Skin of body (tissue), 3 donors: ENCODE measurements at places on chromosomes 5 and 9.

GRCh38 chr9:135840539-135840938 is 66.8 kb downstream of the CAMSAP1 start:
- no peak for DNase-seq

DNA sequence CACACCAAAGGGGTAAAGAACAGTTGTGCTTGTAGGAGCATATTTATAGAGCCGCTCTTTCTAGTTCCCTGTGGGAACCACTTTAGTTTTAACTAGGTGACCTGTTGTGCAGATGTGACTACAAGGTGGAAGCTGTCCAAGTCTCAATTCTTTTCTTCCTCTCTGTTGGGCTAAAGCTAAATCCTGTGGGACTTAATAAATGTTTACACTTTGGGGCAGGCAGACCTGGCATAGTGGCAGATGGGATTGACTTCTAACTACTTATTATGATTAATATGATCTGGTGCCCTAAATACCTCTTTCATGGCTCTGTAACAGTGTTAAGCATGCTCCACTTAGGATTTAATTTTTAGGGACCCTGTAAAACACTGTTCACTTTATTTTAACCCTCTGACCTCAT is 265.3 kb downstream of the KCTD16 start:
- DNase-seq, result no peak

DNA sequence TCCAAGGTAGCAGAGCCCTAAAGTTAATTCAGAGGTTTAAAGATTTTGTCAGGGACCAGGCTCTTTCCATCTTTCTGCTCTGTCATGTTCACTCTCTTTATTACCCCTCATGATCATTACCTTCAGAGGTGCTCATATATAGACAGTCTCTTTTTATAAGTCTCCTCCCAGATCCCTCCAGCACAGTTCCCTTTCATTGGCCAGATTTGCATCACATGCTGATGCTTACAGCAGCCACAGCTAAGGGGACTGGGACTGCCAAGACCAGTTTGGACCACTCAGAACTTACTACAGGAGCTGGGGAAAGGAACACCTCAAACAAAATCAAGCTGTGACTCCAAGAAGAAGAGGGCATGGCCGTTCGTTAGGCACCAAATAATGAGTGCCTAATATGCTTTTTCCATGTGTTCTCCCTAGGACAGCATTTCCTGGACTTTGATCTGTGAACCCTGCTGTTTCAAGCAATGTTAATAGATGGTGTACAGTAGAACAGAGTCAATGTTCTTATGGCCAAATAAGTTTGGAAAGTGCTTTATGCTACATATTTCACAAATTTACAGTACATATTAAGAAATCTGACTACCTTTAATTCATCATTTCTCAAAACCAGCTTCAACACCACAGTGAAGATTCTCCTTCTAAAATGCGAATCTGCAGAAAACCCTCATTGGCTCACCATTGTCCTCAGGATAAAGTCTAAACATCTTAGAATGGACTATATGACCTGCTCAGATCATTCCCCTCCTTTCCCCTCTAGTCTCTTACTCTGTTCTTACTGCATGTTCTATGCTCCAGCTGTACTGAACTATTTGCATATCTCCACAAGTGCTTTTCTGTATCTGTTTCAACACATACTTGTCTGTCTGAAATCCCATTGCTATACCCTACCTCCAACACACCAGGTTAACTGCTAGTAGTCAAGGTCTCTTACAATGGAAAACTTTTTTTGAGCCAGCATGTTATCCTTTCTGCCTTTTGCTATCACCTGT is 3.4 kb downstream of the C5orf58 start:
- no peak for DNase-seq

GRCh38 chr5:17882760-17883488 is 248.7 kb downstream of the TAF11L14 start:
- no peak for DNase-seq

DNA sequence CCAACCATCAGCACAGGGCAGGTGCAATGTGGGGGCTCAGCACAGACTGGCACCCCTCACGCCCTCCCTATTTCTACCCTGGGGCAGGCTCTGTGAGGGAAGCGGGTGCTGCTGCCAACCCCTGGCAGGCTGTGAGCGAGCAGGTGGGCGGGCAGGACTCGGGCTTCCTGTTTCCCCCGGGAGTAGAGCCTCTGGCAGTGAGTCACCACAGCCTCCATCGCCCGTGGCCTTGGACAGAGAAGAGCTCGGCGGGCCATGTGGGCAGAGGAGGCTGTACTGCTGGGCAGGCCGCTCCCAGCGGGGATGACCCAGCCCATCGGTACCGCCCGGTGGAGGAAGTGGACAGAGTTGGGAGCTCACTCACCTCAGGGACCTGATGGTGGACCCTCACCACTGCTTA is 16.6 kb downstream of the KCNT1 start:
- DNase-seq, result no peak

GRCh38 chr9:108967916-108968315 is 33.7 kb downstream of the ABITRAM start:
- DNase-seq, result no peak

DNA sequence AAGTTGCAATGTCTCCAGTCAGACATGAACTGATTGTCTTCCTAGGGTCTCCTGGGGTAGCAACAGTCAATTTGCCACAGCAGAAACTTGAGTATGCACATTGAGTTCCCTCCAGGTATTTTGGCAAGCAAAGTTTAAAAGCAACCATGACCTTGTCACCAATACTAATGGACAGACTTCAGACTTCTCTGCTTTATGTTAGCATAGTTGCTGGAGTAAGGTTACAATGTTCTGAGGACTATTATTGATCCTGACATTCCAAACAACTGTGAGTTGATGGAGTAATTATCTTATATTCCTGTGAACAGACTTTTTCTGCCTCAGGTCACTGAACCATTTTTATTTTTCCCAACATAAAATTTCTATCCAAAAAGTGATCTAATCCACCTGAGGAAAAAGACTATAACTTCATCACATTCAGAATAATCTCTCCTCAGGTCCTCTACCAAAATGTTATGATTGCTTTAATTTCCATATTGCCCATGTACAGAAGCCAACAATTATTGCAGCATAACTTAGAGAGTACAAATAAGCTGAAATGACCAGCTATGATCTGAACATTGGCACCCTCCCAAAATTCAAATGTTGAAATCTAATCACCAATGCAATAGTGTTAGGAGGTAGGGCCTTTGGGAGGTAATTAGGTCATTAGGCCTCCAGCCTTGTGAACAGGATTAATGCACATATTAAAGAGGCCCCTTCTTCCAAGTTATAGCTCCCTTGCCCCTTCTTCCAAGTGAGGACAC is 228.3 kb downstream of the PDE4D start:
- DNase-seq, result no peak

DNA sequence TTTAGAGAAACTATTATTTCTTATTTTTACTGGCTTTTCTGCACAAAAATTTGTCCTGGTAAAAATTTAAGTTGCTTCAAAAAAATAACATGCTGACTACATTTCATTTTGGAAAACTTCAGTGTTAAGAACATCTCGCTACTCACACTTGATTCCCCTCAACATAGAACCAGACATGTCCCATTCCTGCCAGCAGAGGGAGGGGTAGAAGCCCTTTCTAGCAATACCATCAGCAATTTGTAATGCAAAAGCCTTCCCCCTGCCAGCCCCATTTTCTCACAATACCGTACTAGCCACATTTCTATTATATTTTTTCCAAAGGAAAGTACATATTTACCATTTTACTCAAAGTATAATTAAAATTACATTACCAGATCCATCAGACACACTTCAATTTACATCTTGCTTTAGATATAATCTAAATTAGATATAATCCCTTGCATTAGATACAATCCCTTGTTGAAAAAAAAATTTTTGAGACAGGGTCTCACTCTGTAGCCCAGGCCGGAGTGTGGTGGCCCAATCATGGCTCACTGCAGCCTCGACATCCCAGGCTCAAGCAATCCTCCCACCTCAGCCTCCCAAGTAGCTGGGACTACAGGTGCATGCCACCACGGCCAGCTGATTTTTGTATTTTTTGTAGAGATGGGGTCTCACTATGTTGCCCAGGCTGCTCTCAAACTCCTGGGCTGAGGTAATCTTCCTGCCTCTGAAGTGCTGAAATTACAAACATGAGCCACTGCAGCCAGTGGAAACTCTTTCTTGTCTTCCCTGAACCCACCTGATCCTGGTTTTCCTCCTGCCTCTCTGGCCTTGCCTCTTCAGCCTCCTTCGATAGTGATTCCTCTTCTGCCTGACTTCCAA is 39.6 kb upstream of the IDNK start:
- DNase-seq, result peak; percentile 39

DNA sequence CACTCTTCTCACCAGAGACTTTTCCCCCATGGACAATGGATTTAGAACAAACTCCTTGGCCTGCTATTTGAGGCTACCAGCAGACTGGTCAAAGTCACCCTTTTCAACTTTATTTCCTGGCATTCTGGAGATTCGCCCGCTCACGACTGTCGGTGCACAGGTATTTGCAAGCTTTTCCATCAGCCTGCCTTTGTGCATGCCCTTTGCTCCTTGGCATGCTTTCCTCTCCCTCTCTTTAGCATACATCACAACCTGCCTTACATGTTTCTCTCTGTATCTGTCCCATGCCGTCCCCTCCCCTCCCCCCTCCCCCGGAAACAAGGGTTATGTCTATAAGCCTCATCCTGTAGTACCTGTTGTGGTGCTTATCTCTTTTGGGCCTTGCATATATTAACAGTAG is 257.1 kb downstream of the AOPEP start:
- DNase-seq, result no peak

DNA sequence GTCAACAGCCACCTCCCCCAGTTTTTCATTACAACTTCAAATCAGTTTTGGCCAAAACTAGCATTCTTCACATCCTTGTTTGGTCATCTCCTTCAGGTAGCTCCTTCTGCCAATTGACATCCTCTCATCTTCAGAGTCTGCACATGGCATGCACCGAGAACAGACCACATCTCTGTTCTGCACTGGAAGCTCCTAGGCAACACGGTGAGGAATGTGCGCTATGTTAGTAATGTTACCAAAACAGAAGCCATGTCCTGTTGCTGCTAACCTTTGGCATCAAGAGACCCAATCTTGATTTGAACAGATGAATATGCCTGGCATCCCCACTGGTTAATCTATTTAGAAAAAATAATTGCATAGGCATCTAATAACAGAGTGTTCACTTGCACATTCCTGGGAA is 5.1 kb upstream of the HK3 start:
- DNase-seq, result no peak

DNA sequence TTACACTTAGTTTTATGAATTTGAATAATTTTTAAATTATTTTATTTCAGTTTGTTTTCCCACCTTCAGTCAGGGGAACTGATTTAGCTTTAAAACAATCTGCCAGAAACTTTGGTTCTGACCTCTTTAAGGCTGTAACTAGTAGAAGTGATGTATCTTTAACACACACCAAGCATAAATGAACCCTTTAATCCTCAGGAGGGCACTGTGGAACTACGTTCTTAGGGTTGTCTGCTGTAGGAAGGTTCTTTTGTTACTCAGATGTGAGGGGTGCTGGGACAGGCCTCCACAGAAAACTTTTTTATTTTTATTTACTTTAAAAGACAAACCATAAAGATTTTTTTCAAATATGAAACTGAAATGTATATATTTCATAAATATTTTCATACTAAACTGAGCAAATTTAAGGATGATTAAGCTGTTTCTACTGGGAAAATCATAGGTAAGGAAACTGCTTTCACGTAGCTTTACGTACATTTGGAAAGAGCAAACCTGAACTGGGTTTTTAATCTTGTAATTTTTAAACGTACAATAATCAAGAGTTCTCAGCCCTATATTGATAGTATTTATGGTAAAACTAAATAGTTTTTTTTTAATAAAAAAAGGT is 5.3 kb downstream of the KLF4 start:
- DNase-seq, result peak; percentile 88

DNA sequence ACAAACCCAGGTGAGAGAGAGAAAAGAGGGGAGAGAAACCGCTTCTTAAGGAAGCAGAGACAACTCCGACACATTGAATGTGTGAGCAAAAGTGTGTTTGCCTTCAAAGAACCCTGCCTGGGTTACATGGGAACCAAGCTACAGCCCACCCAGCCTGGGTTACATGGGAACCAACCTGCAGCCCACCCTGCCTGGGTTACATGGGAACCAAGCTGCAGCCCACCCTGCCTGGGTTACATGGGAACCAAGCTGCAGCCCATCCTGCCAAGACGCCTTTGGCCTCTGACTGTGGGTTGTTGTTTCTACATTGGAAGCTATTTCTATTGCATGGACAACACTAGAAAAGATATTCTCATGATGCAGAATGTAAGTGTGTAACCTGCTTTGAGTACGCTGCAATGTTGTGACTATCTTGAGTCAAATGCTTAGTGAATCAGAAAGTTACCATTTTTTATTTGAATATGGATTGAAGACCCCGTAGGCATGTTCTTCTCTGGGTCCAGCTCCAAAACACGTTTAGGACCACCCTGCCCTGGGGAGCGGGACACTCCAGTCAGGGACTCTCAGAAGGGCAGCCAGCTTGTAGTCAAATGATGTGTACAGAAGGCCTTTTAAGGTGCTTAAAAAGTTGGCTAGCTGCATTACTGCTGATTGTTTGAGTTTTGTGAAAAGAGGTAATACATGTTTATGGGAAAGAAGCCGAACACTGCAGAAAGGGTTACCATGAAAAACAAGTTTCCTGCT is 39.1 kb upstream of the UNC5A start:
- DNase-seq, result no peak

DNA sequence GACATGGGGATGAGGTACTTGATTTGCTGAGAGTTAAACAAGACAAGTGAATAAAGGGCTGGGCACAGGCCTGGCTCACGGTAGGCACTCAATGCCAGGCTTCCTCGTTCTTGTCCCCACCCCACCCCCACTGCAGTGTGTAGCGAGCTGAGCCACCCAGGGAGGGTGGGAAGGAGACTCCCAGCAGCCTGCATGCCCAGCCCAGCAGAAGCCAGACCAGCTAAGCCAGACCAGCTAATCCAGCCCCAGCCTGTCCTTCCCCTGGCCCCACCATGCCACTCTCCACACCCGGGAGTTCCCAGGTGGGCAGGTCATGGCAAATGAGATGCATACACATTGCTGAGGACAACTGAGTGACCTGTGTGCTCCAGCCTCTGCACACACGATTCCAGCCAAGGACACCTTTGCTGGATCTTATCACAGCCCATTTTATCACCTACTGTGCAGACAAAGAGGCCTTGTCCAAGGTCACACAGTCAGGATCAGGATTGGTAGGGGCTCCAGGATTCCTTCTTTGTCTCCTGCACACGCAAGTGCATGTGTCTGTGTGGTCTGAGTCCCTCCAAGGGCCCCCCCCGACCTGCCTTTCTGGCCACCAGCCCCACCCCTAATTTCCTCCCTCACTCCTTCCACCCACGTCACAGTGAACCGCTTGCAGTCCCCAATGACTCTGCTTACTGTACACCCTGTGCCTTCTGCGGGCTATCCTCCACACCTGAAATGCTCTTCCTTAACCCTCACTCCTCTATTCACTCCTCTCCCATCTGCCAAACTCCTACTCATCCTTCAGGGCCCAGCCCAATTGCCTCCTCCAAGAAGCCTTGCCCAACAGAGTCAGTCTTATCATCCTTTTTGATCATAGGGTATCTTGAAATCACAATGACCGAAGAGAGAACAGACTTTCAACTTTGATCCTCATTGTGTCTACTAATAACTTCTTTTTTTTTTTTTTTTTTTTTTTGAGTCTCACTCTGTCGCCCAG is 26.6 kb downstream of the DUSP1 start:
- no peak for DNase-seq

GRCh38 chr5:147713550-147714295 is 68.8 kb downstream of the JAKMIP2 start:
- DNase-seq, result no peak

- no peak for DNase-seq
Observed at GRCh38 chr5:135747824-135748223, 86.6 kb upstream of the SLC25A48 start.

- no peak for DNase-seq
Observed at GRCh38 chr9:89865357-89865756, 260.5 kb downstream of the GADD45G start.
